ENCODE measurements at places on chromosomes 6 and 20.

- H3K4me1 ChIP-seq = peaks cover 31% of the 10 kb centered on the region
- no peaks in the 10 kb centered on the region for H3K36me3 ChIP-seq
- H3K27me3 ChIP-seq = peaks cover 15% of the 10 kb centered on the region
- H3K4me3 ChIP-seq = no peak overlapping the region
- no peak overlapping the region for H3K27ac ChIP-seq
These were observed 33.6 kb downstream of the COL20A1 start for GRCh38 chr20:63326314-63327230.

DNA sequence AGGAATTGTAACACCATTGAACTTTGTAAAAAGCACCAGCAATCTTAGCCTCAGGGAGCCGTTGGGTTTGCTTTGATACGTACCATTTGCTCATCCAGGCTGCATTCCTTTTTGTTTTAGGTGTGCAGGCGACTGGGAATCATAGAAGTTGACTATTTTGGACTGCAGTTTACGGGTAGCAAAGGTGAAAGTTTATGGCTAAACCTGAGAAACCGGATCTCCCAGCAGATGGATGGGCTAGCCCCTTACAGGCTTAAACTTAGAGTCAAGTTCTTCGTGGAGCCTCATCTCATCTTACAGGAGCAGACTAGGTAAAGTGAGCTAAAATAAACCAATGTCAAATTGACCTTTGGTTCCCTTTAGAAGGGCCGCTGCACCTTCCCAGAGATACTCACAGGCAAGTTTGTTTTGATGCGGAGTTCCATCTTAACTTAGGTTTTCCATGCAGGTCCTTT, 1.6 kb downstream of the MYLIP start:
- peak overlapping the region; percentile 90 for H3K4me3 ChIP-seq
- peaks cover 56% of the 10 kb centered on the region for H3K36me3 ChIP-seq

GRCh38 chr20:37480919-37481318, 40.1 kb upstream of the NNAT start:
- H3K27me3 ChIP-seq = peaks cover 44% of the 10 kb centered on the region
- no peak overlapping the region for H3K4me3 ChIP-seq
- H3K27ac ChIP-seq = no peak overlapping the region
- no peaks in the 10 kb centered on the region for H3K4me1 ChIP-seq
- DNase-seq = no peak

DNA sequence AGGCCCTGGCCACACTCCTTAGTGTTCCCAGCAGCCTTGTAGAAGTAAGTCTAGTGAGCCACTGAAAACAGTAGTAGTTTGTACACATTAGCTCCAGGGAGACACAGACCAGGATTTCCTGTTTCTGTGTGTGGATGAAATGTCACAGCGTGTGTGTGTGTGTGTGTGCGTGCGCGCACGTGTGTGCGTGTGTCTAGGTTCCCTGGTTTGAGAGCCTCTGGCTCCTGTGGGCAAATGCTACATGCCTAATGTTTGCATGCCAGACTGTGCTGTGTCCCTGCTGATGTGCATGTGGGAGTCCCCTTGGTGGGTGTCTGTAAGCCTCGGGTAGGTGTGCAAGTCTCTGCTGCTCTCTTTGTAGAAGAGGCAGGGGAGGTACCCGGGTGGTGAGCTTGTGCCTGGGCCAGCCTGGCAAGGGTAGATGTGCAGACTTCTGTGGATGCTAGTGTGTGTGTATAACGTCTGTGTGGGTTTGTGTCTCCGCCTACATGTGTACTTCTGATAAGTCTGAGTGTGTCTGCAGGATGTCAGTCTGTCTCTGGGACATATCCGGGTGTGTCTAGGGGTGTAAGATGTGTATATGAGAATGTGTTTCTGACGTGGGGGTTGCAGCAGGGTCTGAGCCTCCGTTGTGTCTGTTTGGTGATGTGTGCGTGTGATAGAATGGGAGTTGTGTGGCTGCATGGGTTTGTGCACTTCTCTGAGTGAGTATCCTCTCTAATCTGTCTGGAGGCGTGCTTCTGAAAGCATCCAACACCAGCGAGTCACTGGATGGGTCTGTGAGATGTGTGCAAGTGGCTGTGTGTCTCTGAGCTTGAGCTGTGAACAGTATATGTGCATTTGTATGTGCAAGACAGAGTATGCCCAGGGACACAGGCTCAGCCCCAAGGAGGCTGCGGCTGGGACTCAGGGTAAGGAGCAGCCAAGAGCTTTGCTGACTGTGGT, 19.0 kb upstream of the TLDC2 start:
- H3K36me3 ChIP-seq = peaks cover 54% of the 10 kb centered on the region
- no peak overlapping the region for H3K27ac ChIP-seq
- H3K27me3 ChIP-seq = no peaks in the 10 kb centered on the region
- no peak overlapping the region for H3K4me3 ChIP-seq
- H3K4me1 ChIP-seq = peaks cover 40% of the 10 kb centered on the region

GRCh38 chr6:140821196-140821595, 1311.5 kb upstream of the GJE1 start:
- H3K27me3 ChIP-seq = no peaks in the 10 kb centered on the region
- H3K27ac ChIP-seq = no peak overlapping the region
- no peak overlapping the region for H3K4me3 ChIP-seq
- H3K4me1 ChIP-seq = no peaks in the 10 kb centered on the region

- no peaks in the 10 kb centered on the region for H3K36me3 ChIP-seq
- DNase-seq = peak; percentile 60
- no peak within 1 kb of the TSS for H3K4me3 ChIP-seq
These were observed at the start of gene SLC52A3 for GRCh38 chr20:768426-768978. Gene SLC52A3, minus strand, starts transcription at chr20:768500. Its CDS starts 2,726 bp downstream, at chr20:765774.

- H3K4me3 ChIP-seq = no peak overlapping the region
- H3K4me1 ChIP-seq = peaks cover 6% of the 10 kb centered on the region
- H3K36me3 ChIP-seq = no peaks in the 10 kb centered on the region
- no peak overlapping the region for H3K27ac ChIP-seq
- no peaks in the 10 kb centered on the region for H3K27me3 ChIP-seq
- no peak for DNase-seq
These were observed 1.1 kb downstream of the PTPRK start for GRCh38 chr6:128519132-128519930.

GRCh38 chr20:8005575-8006366, 13.8 kb downstream of the TMX4 start:
- no peak overlapping the region for H3K27ac ChIP-seq
- H3K4me1 ChIP-seq = no peaks in the 10 kb centered on the region
- H3K36me3 ChIP-seq = peaks cover 12% of the 10 kb centered on the region
- H3K4me3 ChIP-seq = no peak overlapping the region
- no peak for DNase-seq

DNA sequence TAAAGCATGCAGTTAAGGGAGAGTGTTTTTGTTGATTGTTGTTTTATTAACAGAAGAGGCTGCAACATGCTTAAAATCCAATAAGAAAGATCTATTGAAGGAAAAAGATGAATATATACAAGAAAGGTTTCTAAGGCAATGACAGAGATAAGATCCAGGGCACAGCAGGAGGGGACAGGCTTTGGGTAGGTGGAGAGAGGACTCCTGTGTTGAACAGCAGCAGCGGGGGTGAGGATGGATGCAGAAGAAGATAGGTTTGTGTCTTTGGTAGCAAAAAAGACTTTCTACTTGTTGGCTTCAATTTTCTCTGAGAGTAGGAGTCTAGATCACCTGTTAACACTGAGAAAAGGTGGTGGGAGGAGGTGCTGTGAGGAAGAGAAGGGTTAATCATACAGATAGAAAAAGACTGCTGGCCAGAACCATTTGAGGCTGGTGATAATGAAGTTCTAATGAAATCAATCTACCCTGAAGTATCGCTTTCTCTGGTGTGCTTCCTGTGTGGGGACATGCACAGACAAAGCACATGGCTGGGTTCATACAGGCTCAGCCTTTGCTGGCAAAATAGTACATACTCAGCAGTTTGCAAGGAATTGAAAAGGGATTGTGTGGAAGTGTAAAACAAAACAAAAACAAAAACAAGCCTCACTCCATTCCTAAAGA, 17.2 kb upstream of the DST start:
- no peak overlapping the region for H3K4me3 ChIP-seq
- no peaks in the 10 kb centered on the region for H3K36me3 ChIP-seq
- DNase-seq = no peak
- no peaks in the 10 kb centered on the region for H3K27me3 ChIP-seq

- peaks cover 7% of the 10 kb centered on the region for H3K27me3 ChIP-seq
- DNase-seq = no peak
- no peaks in the 10 kb centered on the region for H3K36me3 ChIP-seq
- H3K4me1 ChIP-seq = no peaks in the 10 kb centered on the region
- no peak overlapping the region for H3K27ac ChIP-seq
These were observed 80.0 kb upstream of the RPS6KA2 start for GRCh38 chr6:166707045-166707444.

GRCh38 chr6:122035173-122035572, 364.3 kb upstream of the HSF2 start:
- no peaks in the 10 kb centered on the region for H3K27me3 ChIP-seq
- H3K4me1 ChIP-seq = no peaks in the 10 kb centered on the region
- no peak overlapping the region for H3K4me3 ChIP-seq
- DNase-seq = no peak
- no peaks in the 10 kb centered on the region for H3K36me3 ChIP-seq
- no peak overlapping the region for H3K27ac ChIP-seq

DNA sequence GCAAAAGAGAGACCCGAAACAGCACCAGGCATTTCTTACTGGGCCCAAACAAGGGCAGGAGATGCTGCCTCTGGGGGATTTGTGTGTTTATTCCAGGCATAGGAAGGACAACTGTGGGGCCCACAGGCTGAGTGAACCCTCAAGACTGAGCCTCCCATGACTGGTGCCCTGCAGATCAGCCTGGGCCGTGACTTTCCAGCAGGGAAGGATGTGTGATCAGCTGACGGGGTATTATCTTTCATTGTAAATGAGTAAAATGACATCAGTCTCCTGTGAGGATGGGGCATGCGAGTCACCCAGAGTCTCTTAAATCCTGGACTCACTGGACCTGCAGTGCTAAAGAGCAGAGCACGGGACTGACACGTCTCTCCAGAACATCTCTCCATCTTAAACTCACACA, 3.9 kb upstream of the TEAD3 start:
- no peak for DNase-seq
- no peak overlapping the region for H3K27ac ChIP-seq
- H3K4me3 ChIP-seq = no peak overlapping the region
- H3K36me3 ChIP-seq = no peaks in the 10 kb centered on the region
- H3K27me3 ChIP-seq = peaks cover 17% of the 10 kb centered on the region

DNA sequence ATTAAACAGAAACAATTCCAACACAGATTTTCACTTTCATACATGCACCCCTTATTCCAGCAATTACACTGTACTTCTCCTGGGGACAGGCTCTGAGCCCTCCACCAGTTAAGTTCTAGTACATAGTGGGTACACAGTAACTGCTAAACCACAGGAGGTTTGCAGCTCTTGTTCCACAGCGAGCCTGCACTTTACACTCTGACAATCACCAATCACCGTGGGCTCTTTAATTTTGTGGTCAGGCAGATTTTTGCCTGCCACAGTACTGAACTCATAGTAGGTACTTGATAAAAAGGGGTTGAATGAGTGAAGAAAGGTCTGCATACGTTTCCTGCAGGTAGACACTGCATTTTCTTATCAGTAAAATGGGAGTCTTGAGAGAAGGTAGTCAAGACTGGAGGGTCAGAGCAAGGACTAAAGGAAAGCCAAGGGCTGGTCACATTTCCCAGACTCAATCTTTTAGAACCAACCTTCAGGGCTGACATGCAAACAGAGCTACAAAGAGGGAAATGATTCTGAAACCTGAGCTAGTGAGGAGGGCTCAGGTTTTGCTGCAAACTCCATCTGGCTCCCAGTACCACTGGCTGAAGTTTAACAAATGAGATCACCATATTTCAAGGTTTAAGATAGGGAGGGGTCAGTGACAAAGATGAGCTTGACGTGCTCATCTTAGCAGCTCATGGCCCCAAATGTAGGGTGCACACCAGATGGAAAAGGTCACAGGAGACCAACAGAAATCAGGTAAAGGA, 404.6 kb downstream of the BTBD9 start:
- no peak overlapping the region for H3K4me3 ChIP-seq
- no peak for DNase-seq
- no peaks in the 10 kb centered on the region for H3K4me1 ChIP-seq
- no peaks in the 10 kb centered on the region for H3K36me3 ChIP-seq

GRCh38 chr6:6655805-6656251, 67.3 kb downstream of the LY86 start:
- no peaks in the 10 kb centered on the region for H3K27me3 ChIP-seq
- no peaks in the 10 kb centered on the region for H3K4me1 ChIP-seq
- H3K36me3 ChIP-seq = no peaks in the 10 kb centered on the region
- H3K27ac ChIP-seq = peak overlapping the region; percentile 17
- H3K4me3 ChIP-seq = no peak overlapping the region

- H3K27ac ChIP-seq = peak overlapping the region; percentile 11
- no peaks in the 10 kb centered on the region for H3K36me3 ChIP-seq
- H3K4me3 ChIP-seq = no peak overlapping the region
- peaks cover 30% of the 10 kb centered on the region for H3K4me1 ChIP-seq
These were observed 211.3 kb downstream of the ARID1B start for GRCh38 chr6:156988276-156989158.

DNA sequence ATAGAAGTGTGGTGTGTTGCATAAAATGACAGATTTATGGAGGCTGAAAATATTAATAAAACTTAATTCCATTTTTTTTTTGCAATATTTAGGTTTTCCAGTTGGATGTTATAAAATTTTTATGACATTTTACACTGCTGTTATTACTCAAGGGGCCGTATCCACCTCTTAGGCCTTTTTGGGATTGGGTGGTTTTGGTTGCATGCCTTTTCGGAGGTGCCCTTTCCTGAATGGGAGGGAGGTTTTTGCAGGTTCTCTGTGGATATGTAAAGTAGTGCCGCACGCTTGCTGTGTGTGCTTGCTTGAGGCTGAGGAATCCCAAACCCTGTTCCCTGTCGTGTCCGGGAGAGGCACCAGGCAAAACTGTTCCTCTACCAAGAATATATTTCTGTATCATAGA, 6.8 kb downstream of the ARID1B start:
- H3K36me3 ChIP-seq = peaks cover 15% of the 10 kb centered on the region
- H3K4me3 ChIP-seq = no peak overlapping the region
- DNase-seq = no peak
- H3K27ac ChIP-seq = no peak overlapping the region
- no peaks in the 10 kb centered on the region for H3K4me1 ChIP-seq
- H3K27me3 ChIP-seq = no peaks in the 10 kb centered on the region

- no peaks in the 10 kb centered on the region for H3K36me3 ChIP-seq
- H3K4me1 ChIP-seq = no peaks in the 10 kb centered on the region
- H3K27ac ChIP-seq = no peak overlapping the region
These were observed 70.4 kb downstream of the DOK5 start for GRCh38 chr20:54545676-54546358.

DNA sequence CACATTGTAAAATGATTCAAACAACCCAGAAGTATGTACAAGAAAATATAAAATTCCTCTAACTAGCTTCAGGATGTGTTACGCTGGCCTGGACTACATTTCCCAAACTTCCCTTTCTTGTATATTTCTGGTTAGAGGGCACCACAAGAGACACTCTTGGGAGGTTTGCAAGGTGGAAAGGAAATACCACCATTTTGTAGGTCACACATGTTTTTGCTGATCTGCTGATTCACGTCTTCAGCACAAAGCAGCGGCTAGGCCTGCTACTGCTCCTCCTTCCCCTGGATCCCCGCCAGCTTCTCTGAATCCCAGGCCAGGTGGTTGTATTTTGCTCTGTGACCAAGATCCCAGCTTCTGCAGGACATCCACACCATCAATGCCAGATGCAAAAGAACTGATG, 104.2 kb downstream of the AGPAT4 start:
- no peak overlapping the region for H3K4me3 ChIP-seq
- peaks cover 21% of the 10 kb centered on the region for H3K4me1 ChIP-seq
- peak; percentile 95 for DNase-seq
- H3K36me3 ChIP-seq = no peaks in the 10 kb centered on the region

- no peak overlapping the region for H3K4me3 ChIP-seq
- H3K36me3 ChIP-seq = no peaks in the 10 kb centered on the region
- H3K27me3 ChIP-seq = peaks cover 8% of the 10 kb centered on the region
- no peaks in the 10 kb centered on the region for H3K4me1 ChIP-seq
- peak; percentile 17 for DNase-seq
- H3K27ac ChIP-seq = no peak overlapping the region
These were observed 194.9 kb downstream of the PHACTR1 start for GRCh38 chr6:12911427-12911826.

- H3K4me1 ChIP-seq = no peaks in the 10 kb centered on the region
- DNase-seq = no peak
- no peak overlapping the region for H3K4me3 ChIP-seq
- H3K27ac ChIP-seq = no peak overlapping the region
These were observed 247.0 kb downstream of the ERMARD start for GRCh38 chr6:169998457-169998856.

Measured in K562 (cell line).